ENCODE measurements at places on chromosomes 2 and 18.
A peak's percentile ranks its signal among the peaks of the same experiment; 100 is the strongest.

- peak; percentile 6 for DNase-seq
Observed at GRCh38 chr2:119929537-119929936, 83.3 kb upstream of the EPB41L5 start.

DNA sequence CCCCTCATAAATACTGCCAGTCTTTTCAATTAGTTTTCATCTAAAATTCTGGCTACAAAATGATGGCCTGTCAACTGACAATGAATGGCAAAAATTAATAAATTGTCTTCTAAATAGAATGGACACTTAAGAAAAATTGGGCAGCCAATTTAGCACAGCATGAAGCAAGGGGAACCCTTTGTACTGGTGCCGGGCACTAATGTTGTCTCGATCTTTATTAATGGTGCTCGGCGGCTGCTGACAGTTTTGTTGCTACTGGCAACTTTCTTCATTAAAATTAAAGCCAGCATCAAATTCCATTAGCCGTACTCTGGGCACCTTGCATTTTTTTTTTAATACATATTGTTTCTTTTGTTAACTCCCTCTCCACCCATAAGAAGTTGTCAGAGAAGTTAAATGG lies 309.3 kb downstream of the GBX2 start:
- no peak for DNase-seq

GRCh38 chr2:105102963-105103421 lies 65.1 kb downstream of the MRPS9 start:
- DNase-seq: no peak

DNA sequence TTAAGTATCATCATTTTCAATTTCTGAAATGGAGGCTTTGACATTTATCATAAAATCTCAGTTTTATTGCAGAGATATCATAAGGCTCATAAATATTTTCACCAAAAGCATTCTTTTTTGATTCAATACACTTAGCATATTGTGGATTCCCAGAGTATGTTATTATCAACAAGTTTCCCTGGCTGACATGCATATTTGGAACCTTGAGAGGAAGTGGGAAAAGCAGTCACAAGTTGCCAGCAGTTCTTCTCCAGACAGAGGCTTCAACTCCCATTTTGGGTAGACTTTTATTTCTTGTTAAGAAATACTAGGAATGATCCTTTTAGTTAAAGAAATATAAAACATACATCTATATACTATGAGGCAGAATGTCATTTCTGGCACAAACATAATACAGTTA lies 236.5 kb downstream of the ASXL3 start:
- DNase-seq: no peak

GRCh38 chr2:182763311-182763912 lies 47.4 kb downstream of the DNAJC10 start:
- no peak for DNase-seq

DNA sequence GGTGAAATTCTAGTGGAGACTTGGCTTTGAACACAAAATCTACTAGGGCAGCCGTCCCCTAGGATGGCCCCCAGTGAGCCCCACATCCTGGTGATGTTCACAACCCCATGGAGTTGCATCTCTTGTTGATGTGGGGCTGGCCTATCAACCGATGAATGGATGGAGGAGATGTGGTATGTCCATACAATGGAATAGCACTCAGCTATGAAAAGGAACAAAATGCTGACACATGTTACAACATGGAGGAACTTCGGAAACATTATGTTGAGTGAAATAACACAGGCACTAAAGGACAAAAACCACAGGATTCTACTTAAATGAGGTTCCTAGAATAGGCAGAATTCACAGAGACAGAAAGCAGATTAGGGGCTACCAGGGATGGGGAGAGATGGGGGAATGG lies 80.1 kb upstream of the ASAP2 start:
- no peak for DNase-seq

DNA sequence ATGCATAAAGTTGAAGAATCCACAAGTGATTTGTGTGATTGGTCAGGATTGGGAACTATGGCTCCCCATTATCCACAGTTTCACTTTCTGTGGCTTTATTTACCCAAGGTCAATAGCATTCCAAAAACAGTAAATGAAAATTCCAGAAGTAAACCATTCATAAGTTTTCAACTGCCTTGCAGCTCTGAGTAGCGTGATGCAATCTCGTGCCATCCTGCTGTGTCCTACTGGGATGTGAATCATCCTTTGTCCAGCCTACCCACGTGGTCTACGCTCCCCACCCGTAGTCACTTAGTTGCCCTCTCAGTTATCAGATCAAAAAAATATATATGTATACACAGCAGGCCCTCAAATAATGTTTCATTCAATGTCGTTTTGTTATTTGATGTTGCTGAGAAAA lies 89.0 kb upstream of the DLGAP1 start:
- DNase-seq: no peak

DNA sequence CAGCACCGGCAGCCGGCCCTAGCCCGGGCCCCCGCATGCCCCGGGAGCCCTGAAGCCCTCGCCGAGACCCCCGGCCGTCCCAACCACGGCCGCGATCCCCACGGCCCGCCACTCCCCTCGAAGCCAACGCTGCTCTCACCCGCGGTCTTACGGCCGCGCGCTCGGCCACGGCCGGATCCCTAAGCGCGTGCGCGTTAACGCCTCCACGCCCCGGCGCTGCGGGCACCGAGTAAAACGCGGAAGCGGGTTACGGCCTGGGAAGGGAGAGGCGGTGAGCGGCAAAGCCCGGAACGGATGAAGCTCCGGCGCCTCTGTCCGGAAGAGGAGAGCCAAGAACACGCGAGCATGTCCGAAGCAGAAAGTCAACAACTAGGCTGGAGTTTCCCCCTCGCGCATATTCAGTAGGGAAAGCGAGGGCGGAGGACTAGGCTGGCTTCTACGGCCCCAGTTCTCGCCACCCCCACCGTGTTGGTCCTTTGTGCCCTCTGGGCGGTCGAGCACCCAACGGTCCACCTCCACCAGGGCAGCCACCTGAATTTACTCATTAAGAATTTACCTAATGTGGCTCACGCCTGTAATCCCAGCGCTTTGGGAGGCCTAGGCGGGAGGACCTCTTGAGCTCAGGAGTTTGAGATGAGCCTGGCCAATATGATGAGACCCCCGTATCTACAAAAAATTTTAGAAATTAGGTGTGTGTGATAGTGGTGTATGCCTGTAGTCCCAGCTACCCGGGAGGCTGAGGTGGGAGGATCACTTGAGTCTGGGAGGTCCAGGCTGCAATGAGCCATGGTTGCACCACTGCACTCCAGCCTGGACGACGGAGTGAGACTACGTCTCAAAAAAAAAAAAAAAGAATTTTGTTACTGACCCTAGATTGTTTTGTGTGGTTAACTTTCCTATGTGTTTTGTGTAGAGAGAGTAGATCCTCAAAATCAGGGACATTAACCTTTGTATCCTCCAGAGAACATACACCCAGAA lies at the start of gene KANSL3:
KANSL3 (minus strand) TSS at position 169 of the 978 bp plus-strand sequence. CDS start 1,177 bp downstream, outside the sequence.
- peak; percentile 89 for DNase-seq

GRCh38 chr2:133240491-133241223 lies 327.6 kb downstream of the NCKAP5 start:
- no peak for DNase-seq

DNA sequence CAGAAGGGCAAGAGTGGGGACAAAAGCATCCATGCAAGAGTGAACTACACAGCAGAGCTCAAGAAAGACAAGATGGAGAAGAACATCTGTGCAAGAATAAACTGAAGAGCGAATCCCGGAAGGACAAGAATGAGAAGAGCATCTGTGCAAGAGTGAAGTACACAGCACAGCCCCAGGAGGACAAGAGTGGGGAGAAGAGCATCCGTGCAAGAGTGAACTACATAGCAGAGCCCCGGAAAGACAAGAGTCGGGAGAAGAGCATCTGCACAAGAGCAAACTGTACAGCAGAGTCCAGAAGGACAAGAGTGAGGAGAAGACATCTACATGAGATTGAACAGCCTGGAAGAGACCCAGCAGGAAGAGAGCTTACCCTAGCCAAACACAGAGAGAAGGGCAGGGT lies 284.6 kb downstream of the PIEZO2 start:
- no peak for DNase-seq

GRCh38 chr2:157059036-157059435 lies 198.5 kb upstream of the GALNT5 start:
- no peak for DNase-seq

GRCh38 chr18:35464831-35465279 lies 32.9 kb downstream of the INO80C start:
- no peak for DNase-seq

GRCh38 chr18:11871501-11871900 lies 20.3 kb downstream of the CHMP1B start:
- DNase-seq: no peak

DNA sequence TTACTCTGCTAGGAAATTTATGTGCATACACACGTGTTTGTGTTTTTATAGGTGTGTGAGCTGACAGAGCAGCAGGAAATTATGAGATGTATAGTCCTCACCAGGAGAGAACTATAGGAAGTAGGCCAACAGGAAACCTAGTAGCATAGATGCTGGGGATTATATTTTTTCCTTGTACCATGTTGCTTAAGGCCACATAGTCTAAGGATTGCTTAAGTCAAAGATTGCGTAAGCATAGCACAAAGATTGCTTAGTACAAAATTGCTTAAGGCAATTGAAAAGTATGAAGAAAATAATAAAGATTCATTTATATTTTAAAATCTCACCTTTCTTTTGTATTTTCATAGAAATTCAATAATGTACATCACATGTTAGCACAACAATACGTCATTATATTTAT lies 18.7 kb upstream of the CCDC102B start:
- no peak for DNase-seq

DNA sequence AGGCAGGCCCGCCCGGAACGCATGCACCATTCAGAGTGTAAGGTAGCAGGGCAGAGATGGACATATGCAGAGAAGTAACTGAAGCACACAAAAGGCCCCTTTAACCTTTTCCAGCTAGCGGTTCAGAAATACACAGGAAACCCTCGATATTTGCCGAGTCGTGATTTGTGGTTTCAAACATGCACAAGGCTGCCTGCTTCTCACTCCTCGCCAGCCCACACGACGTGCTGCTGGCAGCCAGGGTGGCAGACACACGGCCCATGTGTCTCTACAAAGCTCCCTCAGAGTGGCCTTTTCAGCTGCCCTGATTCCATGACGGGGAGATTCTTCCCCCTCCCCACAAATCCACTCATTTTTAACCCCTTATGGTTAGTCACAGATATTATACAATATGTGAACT lies 23.6 kb downstream of the ZBTB7C start:
- DNase-seq: no peak

- no peak for DNase-seq
Observed at GRCh38 chr2:37230581-37230980, 815 bp downstream of the CEBPZ start.

DNA sequence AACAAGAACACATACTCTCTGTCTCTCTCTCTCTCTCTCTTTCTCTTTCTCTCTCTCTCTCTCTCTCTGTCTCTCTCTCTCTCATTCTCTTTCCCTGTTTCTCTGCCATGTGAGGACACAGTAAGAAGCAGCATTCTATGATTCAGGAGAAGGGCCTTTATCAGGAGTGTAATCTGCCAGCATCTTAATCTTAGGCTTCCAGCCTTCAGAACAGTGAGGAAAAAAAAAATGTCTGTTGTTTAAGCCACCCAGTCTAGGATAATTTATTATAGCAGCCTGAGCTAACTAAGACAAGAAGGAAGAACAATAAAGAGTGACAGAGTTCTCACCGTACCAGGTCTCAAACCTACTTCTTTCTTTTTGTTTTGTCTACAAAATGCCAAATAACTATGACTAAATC lies 399.4 kb downstream of the SOCS6 start:
- DNase-seq: no peak

Measured in stimulated activated CD4-positive, alpha-beta T cell treated with anti-CD3 and anti-CD28 coated beads, TNF-alpha, amount 100 ng/mL, for 1 hour (primary cell).